ENCODE measurements at places on chromosomes 3 and 15.

GRCh38 chr3:137410028-137410427, 354.1 kb upstream of the SOX14 start:
- DNase-seq, result no peak

- DNase-seq, result no peak
Observed at GRCh38 chr15:59801649-59802048, 112.5 kb upstream of the BNIP2 start.

DNA sequence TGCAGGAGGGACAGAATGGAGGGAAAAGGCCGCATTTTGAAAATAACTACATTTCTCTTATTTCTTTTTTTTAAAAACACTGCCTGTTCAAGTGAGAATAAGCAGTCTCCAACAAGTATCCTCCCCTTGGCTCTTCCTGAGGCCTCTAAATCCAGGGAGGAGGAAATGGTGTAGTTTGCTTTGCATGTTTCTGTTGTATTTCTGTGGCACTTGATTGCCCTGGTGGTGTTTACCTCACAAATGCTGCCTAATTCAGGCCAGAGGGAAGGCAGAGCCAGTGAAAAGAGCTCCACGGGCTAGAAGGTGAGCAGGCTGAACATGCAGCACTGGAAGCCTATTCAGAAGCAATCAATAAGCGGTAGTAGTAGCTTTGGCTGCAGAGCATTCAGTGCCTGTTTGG, 149.3 kb upstream of the ATP11B start:
- no peak for DNase-seq

DNA sequence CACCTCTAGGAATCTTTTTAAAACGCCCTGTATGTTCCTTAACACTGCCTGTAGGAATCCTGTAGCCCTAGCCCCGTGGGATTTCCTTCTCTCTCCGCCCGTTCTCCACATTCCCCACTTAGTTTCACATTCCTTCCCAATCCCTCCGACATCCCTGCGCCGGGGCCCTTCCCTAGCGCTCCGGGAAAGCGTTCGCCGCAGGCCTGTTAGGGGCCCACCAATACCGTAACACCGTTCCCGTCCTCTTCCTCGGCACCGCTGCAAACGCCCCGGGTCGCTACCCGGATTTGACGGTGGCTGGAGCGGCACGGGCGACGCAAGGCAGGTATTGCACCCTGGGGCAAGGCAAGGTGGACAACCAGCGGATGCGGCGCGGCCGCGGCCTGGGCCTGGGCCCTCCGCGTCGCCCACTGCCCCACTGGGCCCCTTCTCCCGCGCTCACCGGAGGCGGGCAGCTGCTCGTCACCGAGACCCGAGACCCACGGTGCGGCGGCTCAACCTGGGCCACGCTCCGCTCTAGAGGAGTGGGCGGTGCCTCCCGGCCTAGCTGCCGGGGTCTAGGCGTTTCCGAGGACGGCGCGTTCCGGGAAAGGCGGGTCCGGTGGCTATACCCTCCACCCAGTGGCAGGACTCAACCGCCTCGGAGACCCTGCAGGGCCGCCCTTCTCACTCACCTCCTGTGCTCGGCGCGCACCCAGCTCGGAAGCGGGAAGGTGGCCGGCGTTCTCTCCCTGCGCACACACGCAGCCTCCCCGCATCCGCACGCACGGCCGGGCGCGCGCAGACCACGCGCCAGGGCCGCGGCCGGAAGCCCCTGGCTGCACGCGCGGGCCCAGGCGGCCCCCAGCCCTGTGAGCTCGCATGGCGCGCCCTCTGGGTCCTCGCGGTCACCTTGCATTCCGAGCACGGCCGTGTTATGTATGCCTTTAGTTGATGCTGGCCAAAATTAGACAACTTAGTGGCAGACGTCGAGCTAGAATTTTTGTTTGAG, at the start of gene B3GALNT1:
Gene B3GALNT1 (minus strand): TSS at position 789 of the 991 bp plus-strand sequence. CDS start 18,595 bp downstream, outside the sequence.
- DNase-seq, result peak; percentile 4

- no peak for DNase-seq
Observed at GRCh38 chr3:126117212-126117611, 33.3 kb upstream of the SLC41A3 start.

DNA sequence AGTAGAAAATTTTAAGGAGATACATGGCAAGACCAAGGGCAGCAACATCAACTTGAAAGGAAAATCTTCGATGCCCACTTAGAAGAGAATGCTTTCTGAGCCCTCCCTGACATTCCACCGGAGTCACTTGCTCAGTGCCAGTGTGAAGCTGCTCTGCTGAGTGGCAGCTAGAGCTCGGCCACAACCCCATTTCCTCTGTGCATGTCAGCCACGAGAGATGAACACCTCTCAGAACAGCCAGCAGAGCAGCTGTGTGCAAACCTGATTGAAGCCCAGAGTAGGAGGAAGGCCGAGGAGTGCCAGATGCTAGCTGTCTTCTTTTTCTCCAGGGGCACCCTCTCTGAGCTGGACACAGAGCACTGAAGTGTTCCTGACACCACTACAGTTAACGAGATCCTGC, 12.2 kb downstream of the TARS3 start:
- no peak for DNase-seq

DNA sequence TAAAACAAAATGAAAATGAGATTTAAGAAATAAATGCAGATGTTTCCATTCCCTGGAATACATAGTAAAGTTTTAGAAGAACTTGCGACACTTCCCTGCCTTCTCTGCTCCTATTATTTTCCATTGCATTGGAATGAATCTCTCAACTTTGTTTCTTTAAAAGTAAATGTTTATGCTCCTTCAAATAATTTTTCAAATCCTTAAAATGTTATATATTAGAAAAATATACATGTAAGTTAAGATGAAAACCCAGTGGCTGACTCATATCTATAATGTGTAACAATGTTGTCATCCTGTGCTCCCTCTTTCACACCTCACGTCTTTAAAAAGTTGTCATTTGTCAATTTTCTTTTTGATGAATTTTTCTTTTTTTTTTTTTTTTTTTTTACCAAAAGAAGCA, 3.6 kb downstream of the RBMS3 start:
- no peak for DNase-seq

- no peak for DNase-seq
Observed at GRCh38 chr3:47428662-47429061, 47.1 kb downstream of the SCAP start.

DNA sequence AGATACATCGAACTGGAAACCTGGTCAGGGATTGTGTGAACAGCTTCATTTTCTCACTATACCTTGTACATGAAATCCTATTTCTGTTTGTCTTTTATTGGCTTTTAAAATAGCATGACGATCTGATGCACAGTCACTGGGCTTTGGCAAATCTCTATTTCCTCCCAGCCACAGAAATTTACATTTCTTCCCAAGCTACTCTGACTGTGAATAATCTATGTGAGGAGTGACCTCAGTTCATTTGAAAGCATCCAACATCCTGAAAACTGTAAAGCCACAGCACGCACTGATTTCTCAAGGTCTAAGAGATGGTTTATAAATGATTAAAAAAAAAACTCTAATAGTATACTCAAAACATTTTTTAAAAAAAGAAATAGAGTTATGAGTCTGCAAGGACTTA, 450.3 kb downstream of the IL5RA start:
- DNase-seq, result no peak

- DNase-seq, result no peak
Observed at GRCh38 chr3:180063783-180064182, 27.0 kb upstream of the PEX5L start.

DNA sequence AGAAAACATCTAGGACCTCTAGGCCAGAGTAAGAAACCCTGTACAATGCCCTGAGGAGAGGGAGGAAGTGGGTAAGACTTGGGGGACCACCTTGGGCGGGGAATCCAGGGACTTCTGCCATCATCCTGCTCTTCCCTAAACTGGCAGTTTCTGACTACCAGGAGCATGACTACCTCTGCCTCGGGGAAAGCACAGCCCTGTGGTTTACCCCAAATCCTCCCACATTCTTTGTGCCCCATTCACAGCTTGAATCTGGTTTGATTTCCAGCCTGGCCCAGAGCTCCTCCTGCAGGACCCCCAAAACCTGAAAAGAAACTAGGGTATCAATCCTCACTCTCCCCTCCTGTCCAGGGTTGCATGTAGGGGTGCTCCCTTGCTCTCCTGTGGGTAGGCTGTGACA, 4.7 kb downstream of the C3orf18 start:
- no peak for DNase-seq
